ENCODE measurements at places on chromosomes 11 and 22.
A peak's percentile ranks its signal among the peaks of the same experiment; 100 is the strongest.

DNA sequence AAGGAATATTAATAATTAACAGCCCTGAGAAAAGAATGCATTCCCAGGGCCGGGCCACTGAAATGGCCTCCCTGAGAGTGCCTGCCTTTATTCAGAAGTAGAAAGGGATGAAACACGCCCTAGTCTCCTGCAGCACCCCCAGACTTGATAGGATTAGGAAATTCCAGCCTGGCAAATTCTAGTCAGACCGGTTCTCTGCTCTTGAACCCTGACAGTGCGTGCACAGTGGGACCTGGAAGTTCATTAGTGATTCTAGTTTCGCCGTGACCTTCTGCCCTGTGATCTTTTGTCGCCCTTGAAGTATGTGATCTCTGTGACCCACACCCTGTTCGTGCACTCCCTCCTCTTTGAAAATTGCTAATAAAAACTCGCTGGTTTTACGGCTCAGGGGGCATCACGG lies 2.1 kb upstream of the GSTP1 start:
- no peak for DNase-seq

DNA sequence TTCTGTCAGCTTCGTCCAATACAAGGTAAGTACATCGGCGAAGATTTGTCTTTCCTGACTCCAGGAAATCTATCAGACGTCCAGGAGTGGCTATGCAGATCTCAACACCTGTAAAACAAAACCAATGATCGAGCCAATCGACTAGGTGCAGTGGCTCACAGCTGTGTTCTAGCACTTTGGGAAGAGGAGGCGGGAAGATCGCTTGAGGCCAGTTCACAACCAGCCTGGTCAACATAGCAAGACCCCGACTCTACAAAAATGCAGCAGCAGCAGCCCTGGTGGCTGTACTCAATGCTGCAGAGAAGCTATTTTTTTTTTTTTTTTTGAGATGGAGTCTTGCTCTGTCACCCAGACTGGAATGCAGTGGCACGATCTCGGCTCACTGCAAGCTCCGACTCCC lies 11.2 kb downstream of the DDX17 start:
- no peak for DNase-seq

DNA sequence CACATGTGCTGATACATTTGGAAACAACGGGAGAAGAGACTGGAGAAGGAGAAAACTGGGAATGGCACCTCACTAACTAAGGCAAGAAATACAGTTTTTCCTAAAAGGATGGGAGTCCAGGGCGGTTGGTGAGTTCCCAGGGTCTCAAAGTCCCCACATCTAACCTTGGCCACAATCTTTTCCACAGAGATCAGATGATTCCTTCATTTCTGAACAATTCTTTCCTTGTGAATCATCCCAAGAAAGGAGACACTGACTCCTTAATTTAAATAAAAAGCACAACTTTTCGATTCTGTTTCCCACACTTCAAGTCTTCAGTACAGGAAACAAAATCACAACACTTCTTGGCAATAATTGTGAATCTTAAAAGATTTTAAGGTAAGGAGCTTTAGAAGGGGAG lies 384.7 kb downstream of the DCDC1 start:
- peak; percentile 34 for DNase-seq

GRCh38 chr11:68962527-68963250 lies 18.1 kb downstream of the MRGPRD start:
- DNase-seq = no peak

DNA sequence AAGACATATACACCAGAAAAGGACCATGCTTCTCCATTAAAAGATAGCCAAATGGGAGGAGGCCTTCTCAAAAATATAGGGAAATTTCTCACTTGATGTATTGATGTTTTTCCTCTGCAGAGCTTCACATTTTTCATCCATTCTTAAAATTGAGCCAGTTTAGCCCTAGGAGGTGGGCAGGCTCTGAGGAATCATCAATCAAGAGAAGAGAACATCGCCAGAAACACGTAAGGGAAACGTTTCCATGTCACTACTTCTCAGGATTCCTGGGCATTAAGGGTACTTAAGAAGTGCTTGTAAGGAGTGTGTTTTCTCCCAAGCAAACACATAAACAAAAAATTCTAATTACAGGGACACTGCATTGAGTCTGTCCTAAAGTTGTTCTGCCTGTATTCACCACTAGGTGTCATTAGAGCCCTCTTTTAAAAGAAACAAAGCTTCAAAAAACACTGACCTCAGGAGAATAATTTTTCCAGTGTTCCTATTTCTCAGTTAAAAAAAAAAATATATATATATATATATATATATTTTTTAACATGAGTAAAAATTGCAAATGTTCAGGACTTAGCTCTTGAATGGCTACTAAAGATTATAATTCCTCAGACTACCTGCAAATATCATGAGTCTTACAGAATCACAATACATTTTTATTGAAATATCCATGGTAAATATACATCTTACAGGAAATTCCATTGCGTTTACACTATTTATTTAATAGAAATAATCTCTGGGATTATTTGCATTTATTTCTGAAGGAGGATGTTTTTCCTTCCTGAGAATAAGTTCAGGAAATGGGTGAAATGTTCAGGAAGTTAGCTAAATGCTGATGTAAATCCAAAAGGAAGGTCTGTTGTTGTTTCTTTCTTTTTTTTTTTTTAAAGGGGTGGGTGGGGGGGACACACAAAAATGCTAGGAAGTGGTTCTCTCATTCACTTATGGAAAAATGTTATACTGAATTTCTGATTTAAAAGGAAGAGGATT lies 16.0 kb downstream of the FZD4 start:
- peak; percentile 15 for DNase-seq

DNA sequence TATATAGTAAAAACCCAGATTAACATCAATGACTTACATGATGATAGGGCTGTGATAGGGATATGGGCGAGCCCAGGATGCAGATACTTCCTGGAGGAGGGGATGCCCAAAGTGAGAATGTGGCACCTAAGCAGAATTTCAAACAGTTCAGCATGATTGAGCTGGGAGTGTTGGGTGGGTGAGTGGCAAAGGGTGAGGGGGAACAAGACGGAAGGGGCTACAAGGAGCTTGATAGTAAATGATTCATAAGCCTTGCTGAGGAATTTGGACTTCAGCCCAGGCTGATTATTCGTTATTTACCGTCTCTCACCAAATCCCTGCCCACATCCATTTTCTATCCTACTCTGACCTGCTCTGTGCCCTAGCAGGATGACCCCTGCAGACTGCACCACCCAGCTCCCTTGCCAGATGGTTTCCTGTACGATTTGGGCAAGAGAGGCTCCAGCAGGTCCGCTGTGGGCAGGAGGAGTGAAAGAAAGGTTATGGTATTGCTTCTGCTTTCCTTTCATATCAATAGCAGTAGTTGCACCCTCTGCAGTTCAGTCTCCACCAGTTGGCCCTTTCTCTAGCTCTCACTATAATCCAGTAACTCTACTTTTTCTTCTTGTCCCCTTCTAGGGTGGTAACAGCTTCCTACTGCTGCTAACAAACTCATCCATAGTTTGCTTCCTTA lies 30.3 kb upstream of the SIK2 start:
- DNase-seq = no peak

DNA sequence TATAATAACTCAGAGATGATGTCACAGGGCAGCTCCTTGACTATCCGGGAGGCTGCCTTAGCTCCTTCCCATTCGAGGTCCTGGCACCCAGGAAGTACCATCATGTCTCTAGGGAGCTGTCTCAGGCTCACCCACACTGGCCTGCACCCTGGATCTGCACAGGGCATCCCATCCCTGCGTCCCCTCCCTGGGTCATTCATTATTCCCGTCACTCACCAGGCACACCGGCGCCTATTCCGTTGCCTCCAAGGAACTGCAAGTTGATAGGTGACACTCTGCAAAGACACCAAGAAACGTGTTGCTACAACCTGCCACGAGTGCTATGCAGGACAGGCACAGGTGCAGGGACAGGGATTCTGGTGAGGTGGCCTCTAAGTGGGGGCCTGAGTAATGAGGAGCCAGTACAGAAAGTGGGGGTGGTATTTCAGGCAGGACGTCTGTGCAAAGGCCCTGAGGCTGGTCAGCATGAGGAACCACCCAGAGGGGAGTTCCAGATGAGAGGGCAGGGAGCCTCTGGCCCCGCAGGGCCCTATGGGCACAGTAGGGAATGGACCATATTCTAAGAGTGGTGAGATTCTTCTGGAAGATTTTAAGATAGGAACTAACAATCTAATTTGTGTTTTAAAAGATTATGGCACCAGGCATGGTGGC lies 71.6 kb upstream of the SHANK2 start:
- DNase-seq = no peak

GRCh38 chr11:74543991-74544390 lies 48.4 kb upstream of the POLD3 start:
- peak; percentile 56 for DNase-seq

Data from foreskin keratinocyte (primary cell).